ENCODE measurements at places on chromosomes 6 and 20.

- no peak for DNase-seq
These were observed 81.1 kb downstream of the STXBP5 start for GRCh38 chr6:147285087-147285855.

DNA sequence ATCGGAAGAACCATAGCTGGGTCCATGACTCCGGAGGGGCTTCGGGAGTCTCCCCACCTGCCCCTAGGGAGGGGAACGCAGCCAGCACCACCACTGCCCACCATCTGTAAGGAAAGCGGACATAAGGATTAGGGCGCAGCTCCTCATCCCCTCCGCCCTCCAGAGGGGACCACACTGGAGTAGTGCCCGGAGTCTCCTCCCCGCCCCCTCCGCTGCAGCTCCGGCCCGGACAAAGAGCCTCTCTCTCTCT lies 628 bp downstream of the SLC35B2 start:
- no peak for DNase-seq

DNA sequence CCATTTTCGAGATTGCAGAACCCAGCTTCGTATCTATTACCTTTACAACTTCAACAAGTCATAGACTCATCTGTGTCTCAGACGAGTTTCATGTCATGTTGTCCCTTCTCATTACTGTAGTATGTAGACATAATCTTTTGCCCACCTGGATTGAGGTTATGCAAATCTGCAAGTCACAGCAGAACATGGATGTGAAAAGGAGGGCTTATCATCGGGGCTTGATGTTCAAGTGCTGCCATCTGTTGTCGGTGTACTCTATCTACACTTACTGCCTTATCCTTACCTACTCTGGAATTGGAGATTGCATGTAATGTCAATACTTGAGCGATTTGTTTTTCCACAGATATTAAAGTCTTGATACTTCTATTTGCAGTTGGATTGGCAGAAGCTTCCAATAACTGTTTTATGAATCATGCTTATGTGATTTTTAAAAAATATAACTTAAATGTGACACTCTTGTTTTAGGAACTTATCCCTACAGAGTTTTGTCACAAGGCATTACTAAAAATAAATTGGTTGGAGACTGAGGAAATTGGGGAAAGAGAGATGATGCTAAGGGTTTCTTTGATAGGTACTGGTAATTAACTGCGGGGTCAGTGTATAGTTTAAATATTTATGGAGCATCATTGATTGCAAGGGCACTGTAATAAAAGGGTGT lies 3.0 kb upstream of the GOPC start:
- no peak for DNase-seq

DNA sequence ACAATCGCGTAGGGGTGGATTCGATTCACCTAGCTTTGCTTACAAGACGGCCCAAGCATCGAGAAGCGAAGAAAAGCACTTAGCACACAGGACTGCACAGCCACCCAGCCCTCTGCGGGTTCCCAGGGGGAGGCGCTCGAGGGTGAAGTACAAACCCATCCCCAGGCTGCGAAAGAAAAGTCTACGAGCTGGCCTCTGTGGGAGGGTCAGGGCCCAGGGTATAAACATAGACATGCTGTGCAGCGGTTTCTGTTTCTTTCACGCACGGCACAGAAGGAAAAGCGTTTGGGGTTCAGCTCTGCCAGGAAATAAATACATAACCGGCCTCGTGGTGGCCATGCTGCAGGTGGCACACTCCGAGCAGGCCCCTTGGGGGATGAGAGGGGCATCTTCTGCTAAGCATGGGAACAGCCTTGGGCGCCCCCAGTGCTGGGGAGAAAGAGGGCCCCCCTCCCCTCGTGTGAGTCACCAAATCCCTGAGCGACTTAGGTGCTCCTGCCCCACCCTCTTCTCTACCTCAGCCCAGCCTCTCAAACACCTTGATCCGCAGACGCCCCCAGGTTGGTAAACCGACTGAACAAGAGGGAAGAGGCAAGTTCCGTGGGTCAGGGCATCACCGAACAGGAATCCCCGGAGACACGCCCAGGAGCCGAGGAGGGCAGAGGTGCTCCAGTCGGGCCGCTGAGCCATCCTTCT lies 91.6 kb upstream of the RIPOR2 start:
- peak; percentile 47 for DNase-seq

GRCh38 chr6:3343089-3343883 lies 84.5 kb downstream of the PSMG4 start:
- no peak for DNase-seq

DNA sequence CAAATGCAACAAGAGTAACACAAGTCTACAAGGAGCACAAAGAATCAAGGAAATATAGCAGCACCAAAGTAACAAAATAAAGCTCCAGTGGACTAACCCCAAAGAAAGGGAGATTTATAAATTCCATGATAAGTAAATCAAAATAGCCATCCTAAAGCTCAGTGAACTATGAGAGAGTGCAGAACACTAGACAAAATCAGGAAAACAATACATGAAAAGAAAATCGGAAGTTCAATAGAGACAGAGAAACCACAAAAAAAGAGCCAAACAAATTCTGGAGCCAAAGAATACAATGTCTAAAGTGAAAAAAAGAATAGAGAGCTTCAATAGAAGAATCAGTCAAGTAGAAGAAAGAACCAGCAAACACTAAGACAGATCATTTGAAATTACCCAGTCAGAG lies 247.3 kb upstream of the TENT5A start:
- DNase-seq, result no peak

DNA sequence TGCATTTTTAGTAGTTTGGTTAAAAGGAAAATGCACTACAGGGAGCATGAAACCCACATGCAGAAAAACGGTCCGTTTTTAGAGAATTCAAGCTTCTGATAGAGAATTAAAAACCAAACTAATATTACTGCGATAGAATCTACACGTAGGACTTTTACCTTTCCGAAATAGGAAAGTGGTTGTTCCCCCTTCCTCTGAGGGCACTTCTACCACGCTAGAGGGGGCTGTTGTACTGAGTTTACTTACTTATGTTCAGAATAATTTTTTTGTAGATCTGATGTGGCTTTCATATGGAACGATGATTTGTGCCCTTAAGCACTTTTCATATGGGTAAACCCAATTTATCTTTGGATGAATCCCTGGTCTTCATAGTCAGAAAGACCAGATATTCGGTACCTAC lies 264.3 kb upstream of the PLN start:
- DNase-seq, result no peak

GRCh38 chr6:11279284-11279689 lies 46.8 kb upstream of the NEDD9 start:
- no peak for DNase-seq

GRCh38 chr6:56959094-56959493 lies 4.2 kb downstream of the BEND6 start:
- DNase-seq, result no peak

DNA sequence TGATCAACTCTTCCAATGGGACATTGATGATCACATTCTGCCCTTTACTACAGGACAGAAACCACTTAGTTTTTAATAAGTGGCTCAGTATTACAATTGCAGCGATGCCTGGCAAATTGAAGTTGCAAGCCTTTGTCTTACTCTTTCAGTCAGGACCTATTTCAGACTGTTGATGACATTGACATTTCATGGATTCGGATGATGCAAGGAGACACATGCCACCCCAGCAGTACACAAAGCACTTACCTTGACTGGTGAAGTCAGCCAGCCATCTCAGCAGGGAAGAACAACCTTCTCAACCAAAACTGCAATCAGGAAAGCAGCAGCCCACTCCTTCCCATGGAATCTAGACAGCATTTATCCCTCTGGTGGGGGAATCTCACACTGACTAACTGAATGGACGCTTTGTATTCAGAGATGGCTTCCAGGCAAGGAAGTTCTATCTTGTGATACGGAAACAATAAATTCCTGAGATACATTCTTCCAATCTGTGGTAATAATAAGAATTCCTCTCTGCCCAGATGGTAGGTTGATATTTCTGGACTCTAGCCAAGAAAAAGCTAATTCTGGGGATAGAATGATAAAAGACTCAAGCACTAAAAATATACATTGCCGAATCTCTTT lies 24.8 kb downstream of the NFYA start:
- no peak for DNase-seq

GRCh38 chr20:11090751-11091150 lies 417.0 kb upstream of the JAG1 start:
- DNase-seq, result no peak

DNA sequence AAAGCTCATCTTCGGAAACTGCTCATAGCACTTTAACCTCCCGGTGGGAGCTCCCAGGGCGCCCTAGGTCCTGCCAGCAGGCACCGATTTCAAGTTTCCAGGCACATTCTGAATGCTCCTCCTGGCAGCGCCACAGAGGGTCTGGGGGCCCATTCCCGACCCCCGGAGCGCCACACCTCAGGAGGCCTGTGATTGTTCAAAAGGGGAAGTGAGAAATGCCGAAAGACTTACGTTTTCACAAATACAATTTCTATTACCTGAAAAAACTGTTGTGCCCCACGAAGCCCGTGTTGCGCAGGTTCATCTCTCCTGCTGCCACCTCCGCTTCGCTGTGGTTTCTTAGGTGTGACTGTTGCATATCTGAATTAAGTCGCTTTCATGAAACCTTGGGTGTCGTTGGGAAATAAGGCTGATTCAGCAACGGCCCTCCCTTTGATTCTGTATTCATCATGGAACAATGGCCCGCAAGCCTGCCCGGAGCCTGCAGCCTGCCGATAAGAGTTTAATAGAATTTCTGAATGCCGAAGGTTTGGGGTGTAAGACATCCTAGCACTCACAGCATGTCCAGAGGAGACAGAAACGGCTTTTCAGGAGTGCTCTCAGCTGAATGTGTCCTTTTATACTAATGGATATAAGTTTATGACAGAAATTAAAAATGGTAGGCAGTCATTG lies 1.9 kb upstream of the MYT1 start:
- DNase-seq, result no peak

- DNase-seq, result no peak
These were observed 9.1 kb downstream of the COL11A2 start for GRCh38 chr6:33183071-33183683.

DNA sequence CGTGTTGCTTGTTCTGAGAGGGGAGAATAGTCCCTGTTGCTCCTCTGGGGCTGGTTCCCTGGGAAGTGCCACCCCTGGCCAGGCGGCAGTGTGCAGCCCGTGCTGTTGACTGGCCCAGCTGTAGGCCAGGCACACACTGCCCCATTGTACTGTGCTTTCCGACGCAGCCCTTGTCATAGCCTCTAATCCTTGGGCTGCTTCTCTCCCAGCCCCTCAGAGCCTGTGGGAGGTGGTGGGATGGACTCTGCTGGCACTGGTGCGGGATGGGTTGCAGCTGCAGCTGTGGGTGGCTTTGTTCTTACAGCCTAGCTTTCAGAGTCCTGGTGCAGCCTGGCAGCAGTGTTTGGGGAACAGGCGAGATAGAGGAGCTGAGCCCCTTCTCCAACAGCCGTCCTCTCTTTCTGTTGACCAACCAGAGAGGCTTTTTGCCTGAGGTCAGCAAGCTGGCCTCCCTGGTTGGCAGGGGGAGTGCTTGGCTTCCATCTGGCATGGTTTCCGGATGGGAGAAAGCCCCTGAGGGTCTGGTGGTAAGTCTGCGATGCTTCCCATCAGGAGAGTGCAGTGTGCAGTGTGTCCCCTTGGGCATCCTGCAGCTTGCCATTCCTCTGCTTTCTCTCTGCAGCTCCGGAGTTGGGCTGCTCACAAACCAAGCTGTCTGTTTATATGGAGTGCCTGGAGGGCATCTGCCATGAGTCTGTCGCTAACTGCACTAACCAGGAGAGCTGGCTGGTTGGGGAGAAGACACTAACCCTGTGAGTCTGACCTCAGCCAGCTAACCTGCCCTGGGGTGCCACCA lies 12.1 kb downstream of the TJAP1 start:
- no peak for DNase-seq

GRCh38 chr20:38581013-38581412 lies at the start of gene ADIG:
Gene ADIG, plus strand, starts transcription at chr20:38581197. Its CDS starts 54 bp downstream, at chr20:38581251.
- no peak for DNase-seq

GRCh38 chr20:50191544-50192363 lies 1.1 kb downstream of the CEBPB start:
- peak; percentile 54 for DNase-seq

DNA sequence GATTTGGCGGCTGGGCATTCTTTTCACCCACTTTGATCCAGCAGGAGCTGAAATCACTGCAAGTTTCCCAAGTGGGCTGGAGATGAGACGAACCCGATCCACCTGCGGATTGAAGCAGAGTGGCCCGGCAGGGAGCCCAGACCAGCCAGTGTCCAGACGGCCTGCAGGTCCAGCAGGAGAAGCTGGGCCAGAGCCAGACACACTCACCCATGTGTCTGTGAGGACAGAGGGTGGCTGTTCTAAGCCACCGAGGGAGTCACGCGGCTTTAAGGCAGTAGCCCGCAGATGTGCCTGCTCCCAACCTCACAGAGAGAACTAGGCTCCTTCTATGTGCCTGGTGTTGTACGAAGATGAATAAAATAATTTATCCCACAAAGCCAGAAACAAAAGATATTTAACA lies 200.7 kb downstream of the WDR27 start:
- no peak for DNase-seq

- DNase-seq, result no peak
These were observed 1.0 kb downstream of the POU3F2 start for GRCh38 chr6:98835149-98836024.

- no peak for DNase-seq
These were observed 12.1 kb upstream of the ATXN1 start for GRCh38 chr6:16773362-16773761.

DNA sequence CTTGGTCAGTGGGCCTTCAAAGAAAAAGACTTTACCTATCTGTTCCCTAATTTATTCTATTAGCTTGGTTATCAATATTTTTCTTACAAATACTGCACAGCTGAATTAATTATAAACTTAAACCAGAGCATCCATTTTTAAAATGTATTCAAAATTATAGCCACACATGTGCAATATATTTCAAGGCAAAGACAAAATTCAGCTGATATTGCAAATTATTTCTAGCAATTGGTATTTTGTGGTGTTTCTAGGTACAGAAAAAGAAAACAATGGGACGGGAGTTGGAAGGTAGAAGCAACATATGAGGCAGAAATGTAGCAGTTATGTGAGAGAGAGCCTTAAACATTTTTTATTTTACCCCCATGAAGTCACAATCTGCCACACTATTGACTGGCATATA lies 64.9 kb downstream of the MAP3K7 start:
- DNase-seq, result no peak

DNA sequence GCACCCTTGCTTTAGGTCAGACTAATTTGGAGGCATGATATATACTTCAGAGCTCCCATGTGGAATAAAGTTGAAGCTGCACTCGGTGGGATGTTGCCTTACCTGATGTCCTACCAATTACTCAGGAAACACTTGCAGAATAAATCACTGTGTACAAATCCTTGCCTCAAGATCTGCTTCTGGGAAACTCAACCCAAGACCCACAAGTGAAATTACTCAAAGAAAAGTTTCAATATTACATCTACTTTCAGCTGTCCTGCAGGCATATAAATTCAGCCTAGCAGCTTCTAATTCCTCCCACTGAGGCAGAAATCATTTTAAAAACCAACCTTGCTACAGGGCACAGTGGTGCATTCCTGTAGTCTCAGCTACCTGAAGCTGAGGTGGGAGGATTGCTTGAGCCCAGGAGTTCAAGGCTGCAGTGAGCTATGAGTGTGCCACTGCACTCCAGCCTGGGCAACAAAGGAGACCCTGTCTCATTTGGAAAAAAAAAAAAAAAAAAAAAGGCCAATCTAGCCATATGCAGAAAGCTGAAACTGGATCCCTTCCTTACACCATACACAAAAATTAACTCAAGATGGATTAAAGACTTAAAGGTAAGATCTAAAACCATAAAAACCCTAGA lies 20.7 kb upstream of the DCDC2 start:
- DNase-seq, result no peak
